ENCODE measurements at places on chromosomes 5 and 9. TPM values are rescaled to one million over a fixed set of nuclear protein-coding genes. Genes with fewer than 3 reads are reported as not detected.

GRCh38 chr5:149063896-149064478 lies 1.1 kb upstream of the SH3TC2 start:
- no peak for DNase-seq

Gene PCDHAC1
- total RNA-seq: 0.47 TPM

Gene TXNDC15
- total RNA-seq: 78.5 TPM

GRCh38 chr5:65672796-65673195 lies 48.0 kb downstream of the SHLD3 start:
- DNase-seq: no peak

- no peak for DNase-seq
Observed at GRCh38 chr5:6497262-6497661, 48.6 kb downstream of the UBE2QL1 start.

GRCh38 chr9:116297346-116297745 lies 143.8 kb downstream of the PAPPA start:
- DNase-seq: no peak

GRCh38 chr5:149240354-149240998 lies 31.2 kb upstream of the AFAP1L1 start:
- no peak for DNase-seq

Gene TEK
- total RNA-seq: 21.3 TPM

GRCh38 chr5:10293907-10294662 lies 13.6 kb downstream of the CMBL start:
- no peak for DNase-seq

DNA sequence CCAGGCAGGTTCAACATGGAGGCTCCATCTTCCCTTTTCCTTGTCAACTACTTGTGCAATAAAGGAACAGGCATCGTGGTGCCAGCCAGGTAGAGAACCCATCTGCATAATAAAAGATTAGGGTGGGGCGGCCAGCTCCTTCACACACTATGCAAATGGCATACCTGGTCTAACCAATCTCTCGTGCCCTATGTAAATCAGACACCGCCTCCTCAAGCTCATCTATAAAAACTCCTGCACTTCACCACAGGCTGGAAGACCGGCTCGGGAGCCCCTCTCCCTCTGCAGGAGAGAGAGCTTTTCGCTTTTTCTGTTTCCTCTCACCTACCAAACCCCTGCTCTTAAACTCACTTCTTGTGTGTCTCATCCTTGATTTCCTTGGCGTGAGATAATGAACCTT lies 244.3 kb upstream of the PUM3 start:
- DNase-seq: no peak

DNA sequence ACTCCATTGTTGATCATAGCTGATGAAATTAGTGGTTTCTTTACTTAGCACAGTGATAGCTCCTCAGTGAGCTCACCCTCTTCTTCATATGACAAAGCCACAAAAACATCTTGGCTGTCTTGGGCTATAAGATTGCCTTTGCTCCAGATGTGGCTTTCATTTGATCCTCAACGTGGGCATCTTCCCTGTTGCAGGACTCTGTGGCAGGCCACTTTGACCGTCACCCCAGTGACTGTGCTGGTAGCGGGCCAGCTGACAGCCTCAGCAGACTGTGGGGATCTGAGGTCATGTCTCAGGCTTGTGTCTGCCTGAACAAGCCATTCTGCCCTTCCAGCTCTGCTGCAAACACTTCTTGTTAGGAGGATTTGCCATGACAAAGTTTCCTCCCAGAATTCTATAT lies 422.2 kb downstream of the NR2F1-AS1 start:
- no peak for DNase-seq

DNA sequence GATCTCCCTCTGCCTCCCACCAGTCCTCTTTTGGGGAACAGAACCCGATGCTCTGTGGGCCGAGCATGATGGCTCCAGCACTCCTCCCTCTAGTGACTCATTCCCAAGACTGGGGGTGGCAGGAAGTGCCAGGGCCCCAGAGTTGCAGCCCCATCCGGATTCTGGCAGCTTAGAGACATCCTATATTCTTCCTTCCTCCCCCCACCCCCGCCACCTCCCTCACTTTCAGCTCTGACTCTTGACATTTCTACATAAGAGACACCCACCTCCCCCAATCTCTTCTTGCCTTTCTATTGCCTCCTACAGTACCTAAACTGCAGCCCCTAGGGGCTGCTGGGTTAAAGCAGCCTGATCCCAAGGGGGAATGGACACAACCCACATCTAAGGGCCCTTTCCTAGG lies 47.1 kb upstream of the MATR3 start:
- no peak for DNase-seq

Gene LCN12
- total RNA-seq: 0.46 TPM

Gene PNPLA7
- total RNA-seq: 23.1 TPM

- no peak for DNase-seq
Observed at GRCh38 chr9:86664603-86665002, 282.7 kb downstream of the GAS1 start.

DNA sequence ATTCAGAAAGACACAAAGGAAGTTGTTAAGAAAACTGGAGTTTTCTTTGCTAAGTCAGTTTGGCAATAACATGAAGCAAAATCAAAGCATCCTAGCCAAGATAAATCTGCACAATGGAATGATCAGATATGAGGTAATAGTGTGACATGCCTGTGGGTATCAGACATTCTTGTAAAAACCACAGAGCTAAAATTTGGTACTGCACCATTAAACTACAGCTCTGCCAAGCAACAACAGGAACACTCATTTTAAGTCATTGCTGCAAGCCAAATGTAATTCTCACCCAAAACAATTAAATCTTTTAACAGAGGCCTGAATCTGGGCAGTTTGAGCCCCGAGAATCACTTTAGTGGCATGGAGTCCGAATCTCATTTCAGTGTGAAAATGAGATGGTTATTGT lies 96.6 kb downstream of the VCAN start:
- no peak for DNase-seq

GRCh38 chr5:32165597-32165996 lies 8.5 kb downstream of the GOLPH3 start:
- DNase-seq: no peak

GRCh38 chr9:77507212-77507961 lies 140.7 kb downstream of the GNA14 start:
- DNase-seq: no peak

DNA sequence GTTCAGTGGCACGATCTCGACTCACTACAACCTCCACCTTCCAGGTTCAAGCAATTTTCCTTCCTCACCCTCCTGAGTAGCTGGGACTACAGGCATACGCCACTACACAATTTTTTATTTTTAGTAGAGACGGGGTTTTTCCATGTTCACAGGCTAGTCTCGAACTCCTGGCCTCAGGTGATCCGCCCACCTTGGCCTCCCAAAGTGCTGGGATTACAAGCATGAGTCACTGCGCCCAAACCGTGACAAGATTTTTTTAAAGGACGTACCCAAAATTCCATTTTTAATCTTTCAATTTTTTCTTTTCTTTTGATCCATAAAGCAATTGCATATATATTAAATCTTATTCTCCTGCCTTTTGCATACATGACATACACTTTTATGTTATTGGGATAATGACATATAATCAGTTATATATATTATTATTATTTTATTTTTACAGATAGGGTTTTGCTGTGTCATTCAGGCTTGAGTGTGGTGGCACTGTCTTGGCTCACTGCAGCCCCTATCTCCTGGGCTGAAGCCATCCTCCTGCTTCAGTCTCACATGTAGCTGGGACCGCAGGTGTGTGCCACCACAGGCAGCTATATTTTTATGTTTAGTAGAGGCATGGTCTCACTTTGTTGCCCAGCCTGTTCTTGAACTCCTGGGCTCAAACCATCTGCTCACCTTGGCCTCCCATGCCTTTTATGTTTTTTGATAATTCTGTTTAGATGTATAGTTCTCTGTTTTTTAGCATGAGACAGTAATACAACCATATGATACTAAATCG lies 71.9 kb downstream of the RAB24 start:
- no peak for DNase-seq

DNA sequence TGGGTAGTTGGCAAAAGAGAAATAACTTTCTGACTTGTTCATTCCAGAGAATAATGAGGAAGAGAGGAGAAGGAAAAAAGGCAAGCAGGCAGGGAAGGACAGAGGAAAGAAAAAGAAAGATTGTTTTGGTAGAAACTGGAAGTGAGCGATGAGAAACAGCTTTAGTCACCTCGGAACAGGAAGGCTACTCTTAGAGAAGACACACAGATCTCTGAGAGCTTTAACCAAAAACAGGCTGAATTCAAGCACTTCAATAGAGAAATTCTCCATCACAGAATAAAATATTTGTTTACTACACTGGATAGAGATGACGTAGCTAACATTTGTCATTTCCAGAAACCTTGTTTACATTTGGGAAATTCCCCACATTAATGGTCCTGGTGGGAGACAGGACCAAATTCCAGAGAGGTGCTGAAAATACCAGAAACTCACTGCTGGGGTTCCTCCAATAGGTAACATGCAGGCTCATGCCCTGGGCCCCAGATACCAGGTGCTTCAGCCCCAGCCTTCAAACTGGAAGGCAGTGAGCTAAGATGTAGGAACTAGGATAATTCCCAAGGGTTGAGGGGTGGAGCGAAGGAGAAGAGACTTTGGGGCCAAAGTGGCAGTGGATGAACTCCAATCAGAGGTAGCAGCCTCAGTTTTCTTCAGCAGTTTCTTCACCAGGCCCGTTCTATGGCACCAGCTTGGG lies 227.7 kb upstream of the GRAMD2B start:
- DNase-seq: no peak
